ENCODE measurements at places on chromosomes 3 and 15.

DNA sequence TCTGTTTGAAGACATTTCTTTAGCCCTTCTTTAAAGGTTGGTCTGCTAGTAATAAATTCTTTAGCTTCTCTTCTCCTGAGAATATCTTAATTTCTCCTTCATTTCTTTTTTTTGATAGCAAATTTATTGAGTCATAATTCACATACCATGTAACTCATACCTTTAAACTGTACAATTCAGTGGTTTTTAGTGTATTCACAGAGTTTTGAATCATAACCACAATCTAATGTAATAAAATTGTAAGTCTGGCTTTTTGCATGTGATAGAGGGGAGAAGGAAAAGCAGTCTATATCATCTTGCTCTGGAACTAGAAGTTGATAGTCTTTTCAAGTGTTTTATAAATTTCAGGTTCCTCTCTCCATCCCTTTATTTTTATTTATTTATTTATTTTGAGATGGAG lies 81.3 kb downstream of the APBA2 start:
- no peak for DNase-seq

- peak; percentile 30 for DNase-seq
Observed at GRCh38 chr3:48157950-48158376, 30.3 kb downstream of the CDC25A start.

- DNase-seq, result no peak
Observed at GRCh38 chr3:134381831-134382442, 7.7 kb upstream of the AMOTL2 start.

- no peak for DNase-seq
Observed at GRCh38 chr3:144463911-144464310, 492.3 kb downstream of the DIPK2A start.

- no peak for DNase-seq
Observed at GRCh38 chr3:16741890-16742289, 136.7 kb upstream of the DAZL start.

GRCh38 chr3:128787256-128788253 lies 61.6 kb downstream of the RAB7A start:
- peak; percentile 24 for DNase-seq

GRCh38 chr3:48952510-48953118 lies 34.0 kb downstream of the ARIH2 start:
- peak; percentile 42 for DNase-seq

DNA sequence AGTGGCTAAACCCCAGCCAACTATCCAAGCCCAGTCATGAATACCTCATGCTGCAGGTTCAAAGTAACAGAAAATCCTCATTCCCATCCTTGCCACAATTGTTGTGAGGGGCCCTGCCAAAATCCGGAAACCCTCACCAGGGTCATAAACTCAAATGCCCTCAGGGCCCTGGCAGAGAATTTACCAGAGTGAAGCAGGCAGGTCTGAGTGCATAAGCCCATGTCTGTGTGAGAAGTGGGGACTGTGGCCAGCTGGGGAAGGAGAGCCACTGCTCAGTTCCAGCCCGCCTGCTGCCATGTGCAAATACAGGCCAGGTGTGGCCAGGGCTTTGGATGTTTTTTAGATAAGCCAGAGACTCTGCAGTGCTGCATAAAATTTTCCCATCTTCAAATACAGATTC lies 7.0 kb downstream of the CEP152 start:
- no peak for DNase-seq

GRCh38 chr3:8627949-8628348 lies 16.6 kb downstream of the SSUH2 start:
- no peak for DNase-seq

GRCh38 chr3:99388780-99389179 lies 249.6 kb upstream of the COL8A1 start:
- DNase-seq, result no peak

- no peak for DNase-seq
Observed at GRCh38 chr3:72750405-72750965, 97.8 kb downstream of the SHQ1 start.

- peak; percentile 73 for DNase-seq
Observed at GRCh38 chr3:98022978-98023820, 11.9 kb downstream of the GABRR3 start.

GRCh38 chr3:39291903-39292329 lies 12.1 kb upstream of the CX3CR1 start:
- peak; percentile 60 for DNase-seq

DNA sequence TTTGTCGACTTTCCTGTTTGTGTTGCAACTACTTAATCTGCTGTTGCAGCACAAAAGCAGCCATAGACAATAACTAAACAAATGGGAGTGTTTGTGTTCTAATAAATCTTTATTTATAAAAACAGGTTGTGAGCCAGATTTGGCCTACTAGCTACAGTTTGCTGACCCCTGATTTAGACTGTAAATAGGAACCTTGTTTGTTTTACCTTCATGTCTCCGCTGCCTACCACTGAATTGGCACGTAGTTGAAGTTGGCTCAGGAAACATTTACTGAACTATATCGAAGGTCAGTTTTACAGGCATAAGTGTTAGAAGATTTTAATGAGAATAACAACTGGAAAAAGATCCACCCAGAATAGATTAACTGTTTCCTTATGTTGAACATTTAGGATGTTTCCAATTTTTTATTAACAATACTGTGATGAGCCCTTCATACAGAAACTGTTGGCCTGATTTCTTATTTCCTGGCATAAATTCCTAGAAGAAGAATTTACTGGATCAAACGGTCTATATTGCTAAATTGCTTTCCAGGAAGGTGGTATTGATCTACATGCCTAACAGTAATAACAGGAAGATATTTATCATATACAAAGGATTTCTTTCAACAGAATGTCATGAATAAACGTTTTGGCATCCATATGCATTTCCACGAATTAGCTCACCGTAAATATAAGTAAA lies 156.2 kb upstream of the NR2E3 start:
- DNase-seq, result no peak

DNA sequence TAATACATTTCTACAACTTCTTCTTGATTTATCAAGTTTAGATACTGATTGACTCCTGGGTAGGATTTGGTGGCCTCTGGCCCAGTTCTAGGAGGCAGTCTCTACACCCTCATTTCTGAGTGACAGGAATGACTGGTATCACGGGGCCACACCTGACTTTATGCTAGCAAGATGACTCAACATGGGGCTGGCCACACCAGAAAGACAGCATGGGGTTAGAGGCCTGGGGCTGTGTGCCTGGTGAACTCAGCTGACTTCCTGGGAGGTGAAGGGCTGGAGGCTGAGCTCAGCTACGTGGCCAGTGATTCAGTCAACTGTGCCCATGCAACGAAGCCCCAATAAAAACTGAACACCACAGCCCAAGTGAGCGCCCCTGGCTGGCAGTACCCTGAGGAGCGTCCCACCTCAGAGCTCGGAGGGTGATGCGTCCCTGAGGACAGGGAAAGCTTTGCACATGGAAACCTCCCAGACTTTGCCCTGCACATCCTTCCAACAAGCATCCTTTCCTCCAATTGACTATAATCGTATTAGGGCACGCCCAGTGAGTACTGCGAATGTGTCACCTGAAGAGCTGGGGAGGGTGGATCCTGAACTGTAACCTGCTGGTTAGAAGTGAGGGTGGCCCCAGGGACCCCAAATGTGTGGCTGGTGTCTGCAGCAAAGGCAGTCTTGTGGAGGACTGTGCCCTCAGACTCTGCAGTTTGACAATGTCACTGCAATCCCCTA lies 57.2 kb downstream of the NIPA2 start:
- no peak for DNase-seq

DNA sequence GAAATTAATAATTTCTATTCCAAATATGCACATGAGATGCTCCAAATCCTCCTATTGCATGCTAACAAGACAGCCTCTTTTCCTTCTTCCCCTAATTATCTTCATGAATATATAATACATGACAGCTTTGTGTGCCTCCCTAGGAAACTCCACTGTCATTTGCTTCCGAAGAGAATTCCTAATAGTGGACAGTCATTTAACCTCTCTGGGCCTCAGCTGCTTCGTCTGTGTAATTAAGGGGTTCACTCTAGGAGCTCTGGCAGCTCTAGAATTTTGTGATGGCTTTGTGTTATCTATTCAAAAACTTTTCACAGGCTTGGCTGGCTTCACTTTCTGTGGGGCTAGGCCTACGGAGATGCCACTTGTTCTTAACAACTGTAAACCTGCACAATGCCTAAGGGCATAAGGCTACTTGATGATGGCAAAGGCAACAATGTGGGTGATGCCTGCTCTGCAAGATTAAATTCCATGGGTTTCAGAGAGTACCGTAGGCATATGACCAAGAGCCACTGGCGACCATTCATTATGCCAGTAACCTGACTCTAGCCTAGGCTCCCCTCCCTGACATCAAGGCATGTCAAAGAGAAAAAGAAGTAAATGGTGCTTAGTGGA lies 333.8 kb upstream of the UMPS start:
- DNase-seq, result no peak

GRCh38 chr3:44962621-44963393 lies 13.2 kb downstream of the ZDHHC3 start:
- DNase-seq, result no peak

DNA sequence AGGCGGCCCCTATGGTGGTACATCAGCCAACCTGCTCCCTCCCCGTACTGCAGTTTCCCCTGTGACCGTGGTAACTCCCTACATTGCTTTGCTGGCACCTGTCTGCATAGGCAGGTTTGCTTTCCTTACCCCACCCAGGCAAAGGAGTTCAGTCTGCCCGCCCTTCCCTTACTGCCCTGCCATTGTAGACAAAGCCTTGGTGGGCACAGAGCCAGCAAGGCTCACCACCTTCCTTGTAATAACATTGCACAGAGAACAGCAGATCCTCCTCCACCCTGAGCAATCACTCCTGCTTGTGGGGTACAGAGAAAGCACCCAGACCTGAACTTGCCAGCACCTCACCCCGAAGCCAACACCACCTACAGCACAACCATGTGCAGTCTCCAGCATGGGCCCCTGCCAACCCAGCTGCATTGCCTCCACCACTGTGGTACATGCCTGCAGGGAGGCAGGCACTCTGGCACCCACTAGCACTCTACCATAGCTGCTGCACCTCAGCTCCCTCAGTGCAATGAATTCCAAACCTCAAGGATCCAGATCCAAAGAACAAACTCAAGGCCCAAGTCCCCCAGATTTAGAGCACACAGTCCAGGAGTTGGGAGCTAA lies 192.7 kb upstream of the KCNMB2 start:
- no peak for DNase-seq

DNA sequence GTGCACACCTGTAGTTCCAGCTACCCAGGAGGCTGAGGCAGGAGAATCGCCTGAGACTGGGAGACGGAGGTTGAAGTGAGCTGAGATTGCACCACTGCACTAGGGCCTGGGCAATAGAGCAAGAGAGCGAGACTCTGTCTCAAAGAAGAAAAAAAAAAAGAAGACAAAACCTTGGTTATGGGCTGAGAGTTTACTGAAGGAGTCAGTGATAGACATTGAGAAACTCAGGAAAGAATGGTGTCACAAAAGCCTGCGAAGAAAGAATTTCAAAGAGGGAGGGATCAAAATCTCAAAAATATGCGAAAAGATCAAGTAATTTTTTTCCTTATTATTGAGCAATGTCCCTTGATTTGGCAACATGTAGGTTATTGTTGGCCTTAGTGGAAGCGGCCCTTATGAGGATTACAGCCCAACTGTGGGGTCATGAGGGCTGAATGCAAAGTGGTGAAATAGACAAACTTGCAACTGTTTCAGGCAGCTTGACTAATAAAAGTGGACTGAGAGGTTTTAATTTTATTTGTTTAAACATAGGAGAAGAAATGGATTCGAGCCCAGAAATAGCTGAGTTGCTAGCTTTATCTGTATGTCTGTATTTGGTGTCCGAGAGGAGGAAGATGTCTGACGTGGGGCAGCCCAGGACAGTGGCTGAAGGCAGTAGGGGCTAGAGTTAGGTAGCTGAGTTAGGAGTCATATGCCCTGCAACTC lies 18.8 kb upstream of the CELF6 start:
- no peak for DNase-seq

DNA sequence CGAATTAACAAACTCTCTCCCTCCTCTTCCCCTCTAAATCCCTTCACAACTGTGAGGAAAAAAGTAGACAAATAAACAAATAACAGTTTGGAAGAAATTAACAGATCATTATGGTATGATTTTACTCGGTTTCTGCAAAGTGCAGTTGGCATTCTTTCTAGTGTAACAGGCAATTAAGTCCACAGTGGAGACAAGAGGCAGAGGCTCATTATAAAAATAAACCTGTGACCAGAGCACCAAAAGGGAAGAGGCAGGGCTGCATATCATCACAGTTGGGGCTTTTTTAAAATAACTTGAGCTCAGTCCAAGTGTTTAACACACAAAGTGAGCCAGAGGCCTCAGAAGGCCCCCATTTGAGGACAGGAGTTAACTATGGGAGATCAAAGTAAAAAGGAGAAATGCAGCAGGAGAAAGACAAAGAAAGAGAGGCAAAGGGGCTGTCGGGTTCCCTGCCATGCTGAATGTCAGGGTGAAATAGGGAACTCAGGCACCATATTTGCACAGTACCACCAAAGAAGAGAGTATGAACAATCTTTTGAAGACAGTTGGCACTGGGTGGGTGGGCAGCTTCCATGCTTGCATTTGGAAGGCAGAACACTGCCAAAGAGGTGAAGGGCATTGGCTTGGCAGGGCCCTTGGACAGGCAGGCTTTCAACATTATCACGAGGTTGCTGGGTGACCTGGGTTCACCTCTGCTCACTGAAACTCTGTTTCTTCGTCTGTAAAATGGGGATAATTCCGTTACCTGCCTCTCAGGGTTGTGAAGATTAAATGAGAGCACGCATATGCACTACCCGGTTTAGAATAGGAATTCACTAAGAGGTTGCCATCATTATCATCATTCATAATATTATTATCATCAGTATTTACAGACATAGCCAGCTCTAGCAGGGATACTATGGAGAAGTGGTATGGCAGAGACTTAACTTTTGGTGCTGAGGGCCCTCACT lies 134.5 kb downstream of the MEX3B start:
- no peak for DNase-seq

DNA sequence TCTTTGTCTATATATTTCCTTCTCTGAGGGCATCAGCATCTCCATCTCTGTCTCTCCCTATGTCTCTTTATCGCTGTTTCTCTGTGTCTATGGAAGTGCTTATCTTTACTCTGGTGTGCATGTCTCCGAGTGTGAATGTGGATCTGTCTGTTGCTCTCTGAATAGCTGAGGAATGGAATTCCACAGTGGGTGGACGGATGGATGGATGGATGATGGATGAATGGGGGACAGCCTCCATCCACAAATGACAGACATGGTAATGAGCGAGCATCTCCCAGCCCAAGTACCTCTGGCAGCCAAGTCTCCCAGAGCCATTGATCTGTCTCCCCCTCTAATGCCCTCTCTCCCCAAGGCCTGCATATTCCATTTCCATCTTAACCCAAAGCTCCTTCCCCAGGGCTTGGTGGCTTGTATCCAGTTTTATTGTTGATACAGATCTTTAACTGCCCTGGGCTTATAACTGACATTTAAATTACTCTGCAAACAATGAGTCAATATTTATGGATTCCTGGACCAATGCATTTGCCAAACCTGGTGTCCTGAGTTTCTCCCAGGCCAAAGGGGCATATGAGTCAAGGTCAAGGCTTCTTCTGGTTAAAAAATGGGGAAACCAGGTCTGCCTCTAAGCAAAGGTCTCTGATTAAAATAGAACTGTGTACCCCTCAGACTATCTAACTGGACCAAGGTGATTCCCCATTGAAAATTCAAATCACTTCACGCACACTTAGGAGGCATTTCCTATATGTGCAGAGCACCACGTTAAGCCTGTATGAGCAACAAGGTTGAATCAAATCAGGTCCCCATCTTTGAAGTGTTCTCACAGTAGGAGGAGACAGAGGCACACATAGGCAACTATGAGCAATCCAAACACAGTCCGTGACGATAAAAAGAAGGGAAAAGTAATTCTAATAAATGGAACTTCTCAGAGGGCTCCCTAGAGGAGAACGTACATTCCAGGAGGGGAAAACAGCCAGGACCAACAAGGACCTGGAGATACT lies 109.9 kb downstream of the TLE3 start:
- no peak for DNase-seq

Measured in CD4-positive, alpha-beta T cell treated with Interferon gamma for 1 hour (primary cell).